Stimulated activated memory B cell treated with anti-CD40 and anti-IgM and Interleukin-4, amounts not matched to agents 10 μg/mL and 1 μg/mL and 100 μg/mL, for 72 hours (primary cell): ENCODE measurements at places on chromosomes 5 and 9.

DNA sequence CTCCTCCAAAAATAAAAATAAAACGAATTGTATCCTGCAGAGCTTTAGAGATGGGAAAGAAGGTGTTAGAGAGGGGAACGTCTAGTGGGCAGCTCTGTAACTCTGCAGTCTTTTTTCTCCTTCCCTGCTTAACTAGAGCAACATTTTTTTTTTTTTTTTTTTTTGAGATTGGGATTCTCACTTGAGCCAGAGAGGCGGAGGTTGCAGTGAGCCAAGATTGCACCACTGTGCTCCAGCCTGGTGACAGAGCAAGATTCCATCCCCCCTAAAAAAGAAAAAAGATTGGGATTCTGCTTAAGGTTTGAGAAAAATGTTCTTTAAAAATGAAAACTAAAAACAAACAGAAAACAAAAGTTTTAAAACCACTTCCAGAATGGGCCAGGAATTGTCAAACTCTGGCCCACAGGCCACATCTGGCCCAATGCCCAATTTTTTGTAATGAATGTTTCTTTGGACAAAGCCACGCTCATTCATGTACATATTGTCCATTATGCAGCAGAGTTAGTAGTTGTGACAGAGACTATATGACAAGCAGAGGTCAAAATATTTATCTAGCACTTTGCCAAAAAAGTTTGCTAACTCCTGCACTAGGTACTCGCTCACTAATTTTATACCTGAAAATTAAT, 98.5 kb downstream of the ZCCHC7 start:
- no peak for ATAC-seq

GRCh38 chr5:108983461-108984092, 235.9 kb downstream of the FER start:
- no peak for ATAC-seq

GRCh38 chr5:176530983-176531901, 6.0 kb downstream of the RNF44 start:
- ATAC-seq, result no peak

GRCh38 chr9:134491196-134491835, 150.3 kb upstream of the COL5A1 start:
- ATAC-seq, result no peak

DNA sequence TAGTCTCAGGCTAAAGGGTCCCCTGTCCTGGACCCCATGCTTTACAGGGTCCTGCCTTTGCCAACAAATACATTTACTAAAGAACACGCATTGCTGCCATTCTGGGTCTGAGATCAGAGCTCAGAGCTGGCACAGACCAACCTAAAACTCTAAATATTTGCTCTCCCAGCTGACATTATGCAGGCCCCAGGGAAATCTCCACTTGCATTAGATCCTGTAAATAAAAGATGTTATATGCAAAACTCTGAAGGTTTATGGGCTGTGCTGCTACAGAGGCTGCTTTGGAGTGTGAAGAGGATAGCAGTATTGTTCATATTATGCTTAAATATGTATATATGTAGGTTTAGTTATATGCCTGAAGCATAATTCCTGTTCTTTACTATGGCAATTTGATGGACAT, 35.9 kb upstream of the RANBP3L start:
- no peak for ATAC-seq

DNA sequence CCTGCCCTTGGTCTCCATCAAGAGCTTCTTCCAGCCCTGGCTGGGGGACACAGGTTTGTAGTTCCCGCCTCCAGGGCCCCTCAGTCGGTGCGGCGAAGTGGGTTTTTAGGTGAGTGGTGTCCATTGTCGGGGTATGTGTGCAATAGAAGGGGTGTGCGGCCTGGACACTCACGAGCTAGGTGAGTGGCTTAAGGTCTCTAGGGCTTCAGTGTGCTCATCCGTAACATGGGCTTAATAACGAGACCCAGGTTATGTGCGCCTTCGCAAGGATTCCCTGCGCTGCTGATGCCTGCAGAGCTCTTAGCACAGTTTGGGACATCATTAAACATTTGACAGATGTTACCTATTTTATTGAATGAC, 656 bp downstream of the CEP78 start:
- ATAC-seq, result no peak

- ATAC-seq, result no peak
These were observed 181.2 kb upstream of the GPR151 start for GRCh38 chr5:146697211-146697610.

DNA sequence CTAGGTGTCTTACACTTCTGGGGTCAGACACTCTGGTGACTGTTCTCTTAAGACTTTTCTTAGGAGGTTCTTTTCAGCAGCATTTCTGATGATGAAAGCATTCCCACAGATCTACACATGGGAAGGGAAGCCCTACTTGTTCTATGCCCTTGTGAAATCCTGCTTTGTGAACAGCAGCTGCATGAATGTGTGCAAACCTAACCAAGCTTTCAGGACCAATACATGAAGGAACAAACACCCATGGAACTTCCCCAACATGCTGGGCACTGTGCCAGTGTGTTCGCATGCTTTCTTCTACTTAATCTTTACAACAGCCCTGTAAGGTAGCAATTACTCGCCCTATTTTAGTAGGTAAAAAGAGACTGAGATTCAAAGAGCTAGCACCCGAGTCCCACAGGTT, 439.9 kb upstream of the KLF4 start:
- no peak for ATAC-seq

DNA sequence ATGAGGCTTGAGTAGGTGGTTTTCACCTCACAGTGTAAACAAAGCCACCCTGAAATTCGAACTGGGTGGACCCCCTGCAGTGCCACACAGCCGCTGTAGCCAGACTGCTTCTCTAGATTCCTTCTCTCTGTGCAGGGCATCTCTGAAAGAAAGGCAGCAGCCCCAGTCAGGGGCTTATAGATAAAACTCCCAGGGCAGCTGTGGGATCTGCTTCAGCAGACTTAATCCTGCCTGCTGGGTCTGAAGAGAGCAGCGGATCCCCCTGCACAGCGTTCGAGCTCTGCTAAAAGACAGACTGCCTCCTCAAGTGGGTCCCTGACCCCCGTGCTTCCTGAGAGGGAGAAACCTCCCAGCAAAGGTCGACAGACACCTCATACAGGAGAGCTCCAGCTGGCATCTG, 71.4 kb downstream of the CARTPT start:
- no peak for ATAC-seq

GRCh38 chr9:71910650-71911060, 338 bp downstream of the ABHD17B start:
- peak; percentile 45 for ATAC-seq

GRCh38 chr5:1004461-1005248, 3.9 kb upstream of the NKD2 start:
- peak; percentile 29 for ATAC-seq

DNA sequence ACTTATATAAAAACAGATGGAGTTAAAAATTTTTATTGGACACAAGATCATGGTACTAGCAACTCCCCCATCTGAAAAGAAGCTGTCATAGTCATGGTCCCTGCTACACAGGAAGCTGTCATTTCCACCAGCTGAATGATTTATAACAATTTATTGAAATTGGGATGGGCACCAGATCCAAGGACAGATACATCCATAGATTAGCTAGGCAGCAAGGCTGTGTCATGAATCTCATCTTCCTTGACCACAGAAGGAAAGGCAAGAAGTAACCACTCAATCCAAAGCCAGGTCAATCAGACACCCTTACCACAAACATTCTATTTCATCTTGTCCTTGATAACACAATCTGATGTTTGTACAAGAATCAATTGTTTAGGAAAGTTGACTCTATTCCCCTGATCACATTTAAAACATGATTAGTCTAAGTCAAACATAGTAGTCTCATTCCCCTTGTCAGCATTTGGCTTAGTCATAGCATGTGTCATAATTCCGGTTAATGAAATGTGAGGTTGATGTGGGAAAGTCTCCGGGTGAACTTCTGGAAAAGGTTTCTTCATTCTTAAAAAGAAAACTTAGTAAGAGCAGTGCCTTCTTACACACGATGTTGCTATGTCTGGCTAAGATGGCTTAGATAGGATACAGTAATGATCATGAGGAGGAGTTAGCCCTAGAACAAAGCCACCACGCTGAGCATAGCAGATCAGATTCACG, 462.6 kb upstream of the PAPPA start:
- no peak for ATAC-seq

GRCh38 chr9:7935681-7936080, 136.1 kb upstream of the DMAC1 start:
- ATAC-seq, result peak; percentile 89

DNA sequence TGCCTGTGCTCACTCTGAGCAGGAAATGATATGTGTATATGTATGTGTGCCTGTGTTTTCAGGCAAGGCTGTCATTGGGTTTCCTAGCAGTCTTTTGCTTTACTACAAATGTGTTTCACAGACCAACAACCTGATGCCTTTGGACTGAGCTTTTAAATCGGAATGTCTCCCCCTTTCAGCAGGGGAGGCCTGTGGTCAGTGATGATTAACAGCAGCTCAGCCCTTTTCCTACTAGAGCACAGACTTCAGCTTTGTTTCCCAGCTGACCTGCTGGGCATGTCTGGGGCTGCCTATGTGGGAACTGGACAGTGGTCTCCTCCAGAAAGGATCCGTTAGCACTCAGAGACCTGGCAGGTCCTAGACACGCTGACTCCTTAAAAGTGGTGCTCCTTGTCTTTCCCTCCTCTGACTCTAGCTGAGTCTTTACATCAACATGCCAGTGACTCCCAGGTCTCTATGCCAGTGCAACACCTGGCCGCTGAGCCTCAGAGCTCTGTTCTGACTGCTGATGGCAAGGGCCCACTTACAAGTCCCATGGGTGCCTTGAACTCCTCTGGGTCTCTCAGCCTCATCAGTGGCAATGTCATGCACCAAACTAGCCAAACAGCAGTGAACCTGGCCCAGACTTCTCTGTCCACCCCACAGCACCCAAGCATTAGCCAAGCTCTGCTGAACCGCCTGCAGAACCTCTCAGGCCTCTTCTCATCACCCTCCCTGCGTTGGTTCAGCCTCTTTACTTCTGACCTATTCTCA, 7.7 kb downstream of the MACROH2A1 start:
- no peak for ATAC-seq

DNA sequence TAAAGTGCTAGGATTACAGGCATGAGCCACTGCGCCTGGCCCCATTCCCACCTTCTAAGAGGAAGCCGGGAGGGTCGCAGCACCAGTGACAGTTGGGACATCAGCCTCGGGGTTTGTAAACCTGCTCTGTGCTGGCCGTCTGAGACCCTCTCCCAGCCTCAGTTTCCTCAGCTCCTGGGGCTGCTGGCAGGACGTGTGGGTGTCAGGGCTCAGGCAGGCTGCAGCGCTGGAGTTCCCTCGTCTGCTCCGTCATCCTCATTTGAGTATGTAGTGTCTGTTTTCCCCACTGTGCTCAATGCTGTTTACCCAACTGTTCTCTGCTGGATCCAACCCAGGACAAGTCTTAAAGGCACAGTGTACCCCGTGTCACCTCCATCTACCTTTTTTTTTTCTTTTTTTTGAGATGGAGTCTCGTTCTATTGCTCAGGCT, 2.0 kb upstream of the NINJ1 start:
- no peak for ATAC-seq

DNA sequence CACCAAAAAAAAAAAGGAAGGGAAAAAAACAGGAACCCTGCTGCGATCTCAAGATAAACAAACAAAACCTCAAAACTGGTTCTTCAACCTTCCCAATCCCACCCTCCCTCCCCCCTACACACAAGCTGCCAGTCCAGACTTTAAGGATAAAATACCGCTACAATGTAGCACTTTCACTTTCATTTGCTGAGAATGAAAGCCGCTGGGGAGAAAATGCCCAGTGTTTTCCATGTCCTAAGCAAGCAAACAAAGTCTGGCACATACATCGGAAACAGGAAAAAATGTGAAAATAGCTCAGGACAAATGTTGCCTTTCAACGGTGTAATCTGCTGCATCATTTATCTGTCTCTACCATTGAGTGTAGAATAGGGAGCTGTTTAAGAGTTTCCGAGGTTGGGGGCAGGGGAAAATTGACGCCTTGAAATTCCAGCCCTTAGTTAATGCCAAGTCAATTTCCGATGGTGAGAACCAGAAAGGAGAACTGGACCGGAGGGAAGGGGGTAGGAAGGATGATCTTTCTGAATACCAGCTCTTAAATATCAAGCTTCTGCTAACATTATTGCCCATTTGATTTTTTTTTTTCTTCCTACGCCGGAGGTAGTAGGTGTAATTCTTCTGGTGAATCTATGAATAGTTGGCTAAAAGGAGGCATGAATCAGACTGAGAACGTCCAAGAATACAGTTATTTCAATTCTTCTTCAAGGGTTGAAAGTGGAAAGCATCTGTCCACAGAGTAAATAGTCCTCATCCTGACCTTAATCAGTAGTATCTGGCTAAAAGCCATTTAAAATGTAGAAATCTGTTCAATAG, 1.2 kb upstream of the ADAMTS6 start:
- ATAC-seq, result no peak

DNA sequence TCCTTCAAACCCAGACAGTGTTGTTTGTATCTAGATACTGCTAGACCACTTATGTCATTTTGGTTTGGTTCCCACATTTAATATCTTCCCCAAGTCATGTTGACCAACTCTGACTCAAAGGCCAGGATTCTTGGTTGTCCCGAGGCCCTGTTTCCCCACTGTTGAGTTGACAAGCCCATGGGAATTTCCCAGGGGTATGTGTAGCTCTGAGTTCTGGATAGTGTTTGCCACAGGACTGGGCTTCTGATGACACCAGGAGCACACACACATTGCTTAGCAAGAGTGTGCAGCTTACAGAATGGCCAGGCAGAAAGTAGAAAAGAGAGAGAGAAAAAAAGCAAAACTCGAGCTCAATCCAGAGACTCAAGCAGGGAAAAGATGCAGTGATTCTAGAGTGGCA, 214.4 kb downstream of the NXNL2 start:
- ATAC-seq, result no peak

- no peak for ATAC-seq
These were observed 193.7 kb downstream of the TLE4 start for GRCh38 chr9:79765466-79765865.

- ATAC-seq, result no peak
These were observed 256.8 kb upstream of the TNC start for GRCh38 chr9:115374724-115375268.

DNA sequence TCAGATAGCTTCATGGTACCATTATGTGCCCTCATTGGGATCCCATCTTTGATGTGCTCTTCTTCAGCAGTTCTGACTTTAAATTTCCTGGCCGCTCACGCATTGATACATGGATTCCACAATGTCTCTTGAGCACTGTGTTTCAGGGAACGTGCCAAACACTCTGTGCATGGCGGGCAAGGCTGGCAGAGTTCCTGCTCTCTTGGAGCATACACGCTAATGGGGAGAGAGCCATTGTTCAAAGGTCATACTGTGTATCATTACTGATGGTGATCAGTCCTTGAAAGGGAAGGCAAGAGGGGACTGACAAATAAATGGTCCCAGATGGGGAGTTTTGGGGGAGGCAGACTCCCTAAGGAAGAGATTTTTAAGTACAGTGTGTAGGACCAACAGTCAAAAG, 52.3 kb downstream of the AMBP start:
- no peak for ATAC-seq

- no peak for ATAC-seq
These were observed 385.0 kb upstream of the SLC30A5 start for GRCh38 chr5:68708842-68709170.
